Eye (tissue), 1 donor: ENCODE measurements at places on chromosomes 6 and 20.

- no peak for DNase-seq
Measured at GRCh38 chr20:25695532-25696370, 902 bp downstream of the ZNF337 start.

DNA sequence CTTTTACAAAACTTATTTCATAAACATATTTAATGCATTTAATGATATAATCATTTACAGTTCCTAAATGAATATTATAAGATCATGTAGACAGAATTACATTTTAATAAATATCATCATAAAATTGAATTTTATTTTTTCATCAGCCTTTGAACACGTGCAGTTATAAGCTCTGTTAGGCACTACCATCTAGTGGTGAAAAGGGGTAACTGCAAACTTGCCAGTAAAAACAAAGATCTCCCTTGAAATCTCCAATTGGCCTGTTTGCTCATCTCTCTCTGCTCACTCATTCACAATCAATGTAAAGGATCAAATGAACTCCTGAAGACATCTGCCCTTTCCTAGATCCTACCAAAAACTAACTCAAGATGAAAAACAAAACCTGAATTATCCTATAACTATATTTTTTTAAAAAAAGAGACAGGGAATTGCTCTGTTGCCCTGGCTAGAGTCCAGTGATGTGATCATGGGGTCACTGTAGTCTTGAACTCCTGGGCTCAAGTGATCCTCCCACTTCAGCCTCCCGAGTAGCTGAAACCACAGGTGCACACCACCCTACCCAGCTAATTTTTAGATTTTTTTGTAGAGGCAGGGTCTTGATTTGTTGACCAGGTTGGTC, 31.7 kb downstream of the SAMHD1 start:
- DNase-seq: peak; percentile 83

DNA sequence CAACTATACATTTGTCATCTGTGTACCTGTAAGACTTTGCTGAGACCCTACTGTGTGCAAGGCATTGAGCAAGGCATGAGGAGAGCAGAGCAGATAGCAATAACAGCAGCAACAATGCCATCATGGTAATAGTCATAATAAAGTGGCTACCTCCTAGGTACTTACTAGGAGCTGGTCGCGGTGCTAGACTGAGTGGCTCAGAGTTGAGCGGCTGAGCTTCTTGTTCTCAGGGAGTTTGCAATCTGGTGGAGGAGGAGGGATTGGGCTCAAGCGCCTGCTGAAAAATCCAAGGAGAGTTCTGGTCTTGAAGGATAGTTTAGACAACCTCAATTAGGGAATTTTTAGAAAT, 25.3 kb upstream of the CCDC167 start:
- DNase-seq: no peak

DNA sequence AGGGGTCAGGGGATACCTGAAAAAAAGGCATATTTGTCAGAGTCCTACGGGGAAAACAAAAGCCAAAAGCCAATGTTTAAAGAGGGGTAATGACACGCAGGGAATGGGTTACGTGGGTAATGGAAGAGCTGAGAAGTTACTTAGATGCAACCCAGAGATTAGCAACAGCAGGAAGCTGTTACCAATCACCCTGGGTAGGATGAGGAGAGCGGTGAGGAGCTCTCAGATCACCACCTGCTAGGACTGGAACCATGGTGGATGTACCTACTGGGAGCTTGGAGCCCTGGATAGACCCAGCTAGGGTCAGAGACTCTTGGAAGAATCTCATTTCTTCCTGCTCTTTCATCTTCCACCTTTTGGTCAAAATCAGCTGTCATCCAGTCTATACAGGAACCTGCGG, 51.2 kb upstream of the RNF24 start:
- no peak for DNase-seq

GRCh38 chr20:13862245-13862644, 77.4 kb downstream of the NDUFAF5 start:
- no peak for DNase-seq

GRCh38 chr20:10362674-10363073, 71.3 kb downstream of the MKKS start:
- DNase-seq: no peak

- peak; percentile 15 for DNase-seq
Measured at GRCh38 chr6:10422737-10423034, 7.8 kb upstream of the TFAP2A start.

- DNase-seq: peak; percentile 29
Measured at GRCh38 chr20:2379511-2380229, 1.0 kb upstream of the TGM6 start.

DNA sequence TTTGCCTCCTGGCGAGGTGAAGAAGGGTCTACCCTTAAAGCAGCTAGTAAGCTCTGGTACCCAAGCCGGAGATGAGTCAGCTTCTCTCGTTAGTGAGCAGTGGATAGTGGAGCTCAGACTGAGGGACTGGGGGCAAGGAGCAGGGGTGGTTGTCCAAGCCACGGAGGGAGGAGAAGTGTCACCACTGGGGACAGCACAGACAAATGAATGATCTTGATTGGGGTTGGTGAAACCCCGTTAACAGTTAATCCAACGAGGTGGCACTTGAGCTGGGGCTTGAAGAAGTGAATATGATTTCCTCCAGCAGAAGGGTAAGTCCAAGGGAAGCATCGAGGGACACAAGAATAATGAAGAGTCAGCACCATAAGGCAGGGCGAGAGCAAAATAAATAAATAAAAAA, 43.0 kb downstream of the JARID2 start:
- DNase-seq: no peak

GRCh38 chr6:97626671-97627441, 343.8 kb upstream of the MMS22L start:
- DNase-seq: peak; percentile 72

GRCh38 chr20:63374504-63374903, 13.4 kb upstream of the CHRNA4 start:
- DNase-seq: no peak

- DNase-seq: no peak
Measured at GRCh38 chr6:155181498-155181897, 82.3 kb upstream of the CLDN20 start.

- no peak for DNase-seq
Measured at GRCh38 chr6:29992807-29993206, 50.5 kb downstream of the HLA-A start.

- no peak for DNase-seq
Measured at GRCh38 chr20:63073738-63074065, 66.9 kb upstream of the BHLHE23 start.

DNA sequence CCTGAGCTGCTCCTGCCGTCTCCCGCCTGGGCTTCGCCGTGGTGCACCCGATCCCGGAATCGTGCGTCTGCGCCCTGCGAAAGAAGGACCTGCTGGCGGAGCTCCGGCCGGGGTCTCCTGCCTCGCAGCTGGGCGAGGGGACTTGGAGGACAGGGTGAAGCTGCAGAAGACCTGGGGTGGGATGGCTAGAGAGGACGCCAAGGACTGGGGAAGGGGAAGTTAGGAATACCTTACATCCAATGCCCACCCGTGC, 150.2 kb downstream of the PRL start:
- no peak for DNase-seq

DNA sequence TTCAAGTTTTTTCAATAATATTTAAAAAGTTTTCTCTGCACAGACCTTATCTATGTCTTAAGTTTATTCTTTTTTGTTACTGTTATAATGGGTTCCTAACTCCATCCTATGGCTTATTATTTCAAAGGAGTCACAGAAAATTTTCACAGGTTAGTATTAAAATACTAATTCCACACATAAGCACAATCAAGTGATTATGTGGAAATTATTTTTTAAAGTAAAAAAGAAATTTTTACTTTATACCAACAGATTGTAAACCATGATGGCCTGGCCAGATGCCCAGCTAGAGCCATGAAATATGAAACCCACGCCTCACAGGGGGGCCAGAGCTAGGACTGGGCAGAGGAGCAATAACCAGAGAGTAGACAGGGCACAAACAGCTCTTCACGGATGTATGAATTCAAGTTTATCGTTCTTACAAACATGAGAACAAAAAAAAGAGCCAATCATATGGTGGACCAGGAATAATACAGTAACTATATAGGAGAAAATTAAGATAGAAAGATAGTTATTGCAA, 34.0 kb downstream of the NUDT3 start:
- no peak for DNase-seq

DNA sequence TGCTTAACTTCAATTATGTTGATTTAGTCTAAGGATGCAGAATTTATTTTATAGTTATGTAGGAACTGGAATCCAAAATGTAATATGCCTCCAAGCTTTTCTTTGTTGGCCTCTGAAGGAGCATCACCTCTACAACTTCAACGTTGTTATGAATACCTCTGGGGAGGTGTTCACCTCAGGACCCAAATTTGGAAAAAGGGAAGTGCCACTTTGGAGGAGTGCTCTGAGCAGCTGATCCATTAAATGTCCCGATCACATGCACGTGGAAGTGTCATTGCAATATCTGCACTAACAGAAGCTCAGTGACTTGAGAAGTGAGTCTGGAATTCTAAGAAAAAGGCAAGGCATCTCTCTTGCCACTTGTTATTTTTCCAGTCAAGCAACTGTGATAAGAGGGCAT, 22.2 kb upstream of the SLC17A3 start:
- DNase-seq: no peak
